RPMI8226 (cell line): ENCODE measurements at places on chromosomes 1 and 21.

DNA sequence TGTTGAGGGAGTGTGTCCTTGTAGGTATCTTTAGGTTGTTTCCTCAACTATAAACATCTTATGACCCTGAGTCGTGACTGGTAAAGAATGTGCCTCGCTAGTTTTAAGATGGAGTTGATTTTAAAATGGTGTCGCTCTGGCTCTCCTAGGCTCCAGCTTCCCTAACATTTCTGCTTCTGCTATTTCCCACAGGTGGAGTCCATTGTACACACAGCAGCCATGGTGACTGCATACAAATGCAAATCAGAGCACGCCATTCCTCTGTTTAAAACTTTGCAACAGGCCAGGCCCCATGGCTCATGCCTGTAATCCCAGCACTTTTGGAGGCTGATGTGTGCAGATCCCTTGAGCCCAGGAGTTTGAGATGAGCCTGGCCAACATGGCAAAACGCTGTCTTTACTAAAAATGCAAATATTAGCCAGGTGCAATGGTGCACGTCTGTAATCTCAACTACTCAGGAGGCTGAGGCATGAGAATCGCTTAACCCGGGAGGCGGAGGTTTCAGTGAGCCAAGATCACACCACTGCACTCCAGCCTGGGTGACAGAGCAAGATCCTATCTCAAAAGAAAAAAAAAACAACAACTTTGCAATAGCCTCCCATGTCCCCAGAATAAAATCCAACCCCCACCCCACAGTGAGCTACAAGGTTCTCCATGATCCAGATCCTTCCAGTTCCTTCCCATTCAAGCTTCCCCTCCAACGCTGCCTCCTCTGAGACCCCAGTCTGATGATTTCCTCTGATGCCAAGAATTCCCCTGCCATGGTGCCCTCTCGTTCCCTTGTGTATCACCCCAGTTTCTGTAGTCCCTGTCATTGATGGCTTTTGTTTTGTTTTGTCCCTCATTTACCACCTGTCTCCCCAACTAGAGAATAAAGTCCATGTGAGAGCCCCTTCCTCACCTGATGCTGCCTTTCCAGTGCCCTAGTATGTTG lies 36.9 kb upstream of the KLHDC7A start:
- DNase-seq = no peak

DNA sequence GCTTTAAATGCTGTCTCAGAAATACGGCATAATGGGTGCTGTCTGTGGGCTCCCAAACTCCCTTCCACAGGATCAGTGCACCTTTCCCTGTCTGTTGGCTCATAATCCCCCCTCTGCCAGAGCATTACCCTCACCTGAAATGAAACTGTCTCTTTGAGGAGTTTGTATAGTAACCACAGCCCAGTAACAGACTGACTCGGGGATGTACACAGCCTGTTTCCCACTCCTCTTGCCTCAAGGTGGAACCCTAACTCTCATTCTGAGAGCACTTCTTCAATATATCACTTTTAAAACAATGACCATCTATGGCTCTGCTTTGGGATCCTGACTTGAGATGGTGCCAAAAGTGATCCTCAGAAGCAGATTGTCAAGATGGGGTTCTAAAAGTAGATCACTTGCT lies 332.5 kb downstream of the AMY1C start:
- DNase-seq = no peak

DNA sequence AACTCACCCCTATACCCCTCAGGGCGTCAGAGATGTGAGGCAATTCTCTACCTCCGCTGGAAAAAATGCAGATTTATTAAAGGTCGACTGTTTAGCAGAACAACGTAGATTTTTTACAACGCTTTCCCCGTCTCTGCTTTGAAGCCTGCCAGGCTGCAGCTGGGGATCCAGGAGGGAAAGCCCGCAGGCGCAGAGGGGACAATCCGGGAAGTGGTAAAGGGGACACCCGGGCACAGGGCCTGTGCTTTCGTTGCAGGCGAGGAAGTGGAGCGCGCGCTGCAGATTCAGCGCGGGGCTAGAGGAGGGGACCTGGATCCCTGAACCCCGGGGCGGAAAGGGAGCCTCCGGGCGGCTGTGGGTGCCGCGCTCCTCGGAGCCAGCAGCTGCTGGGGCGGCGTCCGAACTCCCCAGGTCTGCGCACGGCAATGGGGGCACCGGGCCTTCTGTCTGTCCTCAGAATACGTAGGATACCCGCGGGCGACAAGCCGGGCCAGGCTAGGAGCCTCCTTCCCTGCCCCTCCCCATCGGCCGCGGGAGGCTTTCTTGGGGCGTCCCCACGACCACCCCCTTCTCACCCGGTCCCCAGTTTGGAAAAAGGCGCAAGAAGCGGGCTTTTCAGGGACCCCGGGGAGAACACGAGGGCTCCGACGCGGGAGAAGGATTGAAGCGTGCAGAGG lies 5.5 kb downstream of the SIM2 start:
- no peak for DNase-seq

DNA sequence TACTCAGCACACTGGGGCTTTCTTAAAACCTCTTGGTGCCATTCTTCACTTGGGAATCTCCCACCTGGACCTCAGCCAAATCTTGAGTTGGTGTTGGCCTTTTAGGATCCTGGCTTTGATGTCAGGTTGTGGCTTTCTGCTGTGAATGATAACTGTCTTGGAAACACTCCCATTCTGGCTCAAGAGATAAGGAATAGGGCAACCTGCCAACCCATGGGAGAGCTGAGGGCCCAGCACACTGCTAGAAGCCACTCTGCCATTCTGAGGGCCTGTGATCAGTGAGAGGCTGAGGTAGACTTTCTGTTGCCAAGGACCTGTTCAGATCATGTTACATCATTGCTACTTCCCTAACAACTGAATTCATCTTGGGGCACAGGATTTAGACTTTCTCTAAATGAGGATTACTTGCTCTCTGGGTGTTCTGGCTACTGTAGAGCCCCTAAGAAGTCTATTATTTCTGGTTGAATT lies 45.8 kb downstream of the TTC39A start:
- DNase-seq = no peak

GRCh38 chr1:47630346-47630745 lies 192.5 kb downstream of the FOXD2 start:
- no peak for DNase-seq

GRCh38 chr1:87451229-87451920 lies 122.7 kb downstream of the LMO4 start:
- DNase-seq = no peak

DNA sequence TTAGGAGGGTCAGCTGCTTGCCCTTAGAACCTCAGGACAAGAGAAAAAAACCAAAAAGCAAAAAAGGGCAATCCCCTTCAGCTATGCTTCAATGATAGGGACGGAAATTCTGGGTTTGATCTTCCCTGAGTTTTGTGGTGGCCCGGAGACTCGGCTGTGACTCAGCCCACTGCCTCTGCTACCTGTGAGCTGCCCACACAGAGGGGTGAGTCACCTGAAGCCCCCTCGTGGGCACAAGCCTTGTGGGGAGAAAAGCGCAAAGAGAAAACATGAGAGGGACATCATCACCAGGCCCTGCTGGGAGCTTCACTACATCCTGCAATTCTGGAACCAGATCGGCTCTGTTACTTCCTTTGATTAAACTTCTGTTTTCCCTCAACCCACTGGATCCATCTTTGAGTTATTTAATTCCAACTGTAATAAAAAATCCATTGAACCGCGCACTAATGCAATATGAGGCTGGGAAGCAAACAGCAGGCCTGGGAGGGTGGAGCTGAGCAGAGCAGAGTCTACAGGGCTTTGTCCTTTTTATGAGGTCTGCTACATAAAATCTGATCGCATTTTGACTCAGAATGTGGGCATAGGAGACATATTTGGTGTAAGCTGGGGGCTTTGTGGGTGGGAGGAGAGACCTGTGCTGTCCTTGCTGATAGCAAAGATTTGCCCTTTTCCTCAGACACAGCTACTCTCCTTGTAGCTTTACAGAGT lies 58.7 kb upstream of the STUM start:
- no peak for DNase-seq

- DNase-seq = no peak
Observed at GRCh38 chr1:170200161-170200560, 54.4 kb downstream of the NTMT2 start.

DNA sequence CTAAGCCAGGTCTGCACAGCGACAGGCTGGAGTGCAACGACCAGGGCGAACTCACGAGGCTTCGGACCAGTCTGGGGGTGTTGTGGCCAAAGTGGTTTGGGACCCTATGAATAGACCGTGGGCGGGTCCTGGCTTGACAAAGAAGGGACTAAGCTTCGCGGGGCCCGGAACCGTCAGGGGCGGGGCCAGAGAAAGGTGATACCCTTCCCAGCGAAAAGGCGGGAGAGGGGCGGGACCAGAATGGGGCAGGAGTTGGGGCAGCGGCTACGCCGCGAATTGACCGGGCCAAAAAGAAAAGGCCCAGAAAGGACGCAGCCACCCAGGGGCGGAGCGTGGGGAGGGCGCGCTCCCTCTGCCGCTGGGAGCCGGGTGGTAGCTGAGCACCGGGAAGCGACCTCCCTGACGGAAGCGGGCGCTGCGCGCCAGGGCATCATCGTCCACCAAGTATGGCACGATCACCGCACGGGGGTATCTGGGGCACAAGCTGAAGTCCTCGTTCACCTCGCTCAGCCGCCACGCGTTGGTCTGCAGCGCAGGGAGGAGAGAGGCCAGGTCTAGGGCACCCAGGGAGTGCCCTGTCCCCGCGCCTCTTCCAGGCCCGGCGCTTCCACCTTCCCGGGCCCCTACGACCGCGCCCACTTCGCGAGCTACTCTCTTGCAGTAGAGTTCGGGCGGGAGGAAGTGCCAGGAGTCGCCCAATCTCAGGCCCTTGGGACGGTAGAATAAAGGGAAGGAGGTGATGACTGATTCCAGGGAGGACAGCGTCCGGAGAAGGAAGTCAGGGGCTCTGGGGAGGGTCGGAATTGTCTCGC lies 6.7 kb upstream of the FAM167B start:
- DNase-seq = peak; percentile 77

DNA sequence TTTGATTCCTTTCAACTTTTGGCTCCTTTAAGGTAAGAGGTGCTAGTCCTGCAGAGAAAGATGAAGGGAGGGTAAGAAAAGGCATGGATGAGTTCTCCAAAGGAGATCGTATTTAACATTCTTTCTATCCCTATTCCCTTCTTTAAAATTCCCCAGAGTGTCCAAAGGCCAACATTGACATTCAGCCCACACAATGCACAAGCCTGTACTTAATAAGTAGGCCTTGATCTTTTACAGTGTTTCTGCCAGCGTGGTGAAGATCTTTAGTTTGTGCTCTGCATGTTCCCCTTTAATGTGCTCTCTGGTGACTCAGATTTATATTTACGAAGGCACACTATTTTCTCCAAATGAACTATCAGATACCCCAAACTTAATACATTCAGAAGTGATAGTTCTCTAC lies 582.5 kb upstream of the RGS18 start:
- DNase-seq = no peak

DNA sequence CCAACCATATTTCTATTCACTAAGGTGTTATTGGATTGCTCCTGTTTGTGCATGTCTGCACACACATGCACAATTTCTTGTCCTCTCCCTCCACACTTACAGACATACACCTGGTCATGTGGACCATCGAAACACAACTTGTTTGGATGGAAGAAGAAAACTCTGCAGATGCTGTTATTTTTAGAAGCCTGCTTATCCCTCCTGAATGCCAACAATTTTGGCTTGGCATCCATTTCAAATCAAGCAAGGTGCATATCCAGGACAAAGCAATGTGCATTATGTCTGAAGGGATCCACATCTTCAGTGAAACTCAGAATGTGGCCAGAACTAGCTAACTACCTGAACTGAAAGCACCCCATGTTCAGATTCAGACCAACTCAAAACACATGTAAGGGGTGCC lies 98.9 kb upstream of the ADAR start:
- no peak for DNase-seq

DNA sequence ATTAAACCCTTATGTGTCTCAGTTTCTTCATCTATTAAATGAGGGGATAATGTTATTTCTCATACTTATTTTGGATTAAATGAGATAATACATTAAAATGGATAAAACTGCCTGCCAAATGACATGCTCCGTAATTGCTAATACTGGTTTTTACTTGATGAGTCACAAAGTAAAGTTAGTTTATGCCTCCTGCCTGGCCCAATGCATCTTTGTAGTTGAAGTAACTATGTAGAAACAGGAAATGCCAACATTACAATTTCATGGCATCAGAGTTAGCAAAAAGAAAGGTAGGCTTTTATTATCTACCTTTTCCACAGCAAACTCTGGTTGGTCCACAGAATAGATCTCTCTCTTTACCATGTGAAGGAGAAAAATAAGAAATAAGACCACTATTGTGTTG lies 214.5 kb downstream of the TBX15 start:
- DNase-seq = no peak

DNA sequence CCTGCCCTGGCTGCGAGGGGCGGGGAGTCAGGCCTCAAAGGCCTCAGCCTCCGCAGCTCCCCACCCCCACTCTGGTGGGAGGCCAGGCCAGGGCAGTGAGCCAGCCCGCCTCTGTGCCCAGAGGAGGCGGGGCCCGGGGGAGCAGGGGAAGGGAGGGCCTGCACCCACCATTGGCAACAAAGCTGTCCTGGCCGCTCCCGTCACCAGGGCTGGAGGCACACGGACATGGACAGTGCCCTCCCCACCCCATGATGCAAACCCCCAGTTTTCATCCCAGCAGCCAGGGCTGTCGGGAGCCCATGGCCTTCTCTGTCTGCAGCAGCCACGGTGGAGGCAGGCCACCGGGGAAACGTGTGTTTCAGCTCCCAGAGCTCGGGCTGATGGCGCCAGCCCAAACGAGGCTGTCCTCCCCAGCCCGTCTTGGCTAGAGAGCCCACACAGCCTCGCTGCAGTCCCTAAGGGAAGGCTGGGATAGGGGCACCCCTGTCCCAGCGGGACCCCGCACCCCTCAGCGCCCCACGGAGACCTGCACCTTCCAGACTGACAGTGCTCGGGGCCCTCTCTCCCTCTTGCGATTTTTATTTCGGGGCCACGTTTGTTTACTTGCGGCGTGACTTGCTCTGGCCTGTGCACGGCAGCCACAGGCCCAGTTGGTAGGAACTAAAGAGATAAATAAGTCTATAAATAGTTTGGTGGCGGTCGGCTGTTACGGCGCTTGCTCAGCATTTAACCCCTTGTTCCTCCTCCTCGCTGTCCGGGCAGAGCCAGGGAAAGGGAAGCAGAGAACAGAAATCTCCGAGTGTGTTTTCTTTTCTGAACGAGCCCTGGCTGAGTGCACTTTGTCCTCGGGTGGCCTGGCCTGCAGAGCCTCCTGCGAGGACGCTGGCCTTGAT lies 101.8 kb downstream of the PRDM16 start:
- peak; percentile 96 for DNase-seq
